ENCODE measurements at places on chromosomes 12 and 14. TPM values are rescaled to one million over a fixed set of nuclear protein-coding genes. Genes with fewer than 3 reads are reported as not detected.

KRT73 gene
- not detected for total RNA-seq

ISCA2 gene
- 23.6 TPM for total RNA-seq

DNA sequence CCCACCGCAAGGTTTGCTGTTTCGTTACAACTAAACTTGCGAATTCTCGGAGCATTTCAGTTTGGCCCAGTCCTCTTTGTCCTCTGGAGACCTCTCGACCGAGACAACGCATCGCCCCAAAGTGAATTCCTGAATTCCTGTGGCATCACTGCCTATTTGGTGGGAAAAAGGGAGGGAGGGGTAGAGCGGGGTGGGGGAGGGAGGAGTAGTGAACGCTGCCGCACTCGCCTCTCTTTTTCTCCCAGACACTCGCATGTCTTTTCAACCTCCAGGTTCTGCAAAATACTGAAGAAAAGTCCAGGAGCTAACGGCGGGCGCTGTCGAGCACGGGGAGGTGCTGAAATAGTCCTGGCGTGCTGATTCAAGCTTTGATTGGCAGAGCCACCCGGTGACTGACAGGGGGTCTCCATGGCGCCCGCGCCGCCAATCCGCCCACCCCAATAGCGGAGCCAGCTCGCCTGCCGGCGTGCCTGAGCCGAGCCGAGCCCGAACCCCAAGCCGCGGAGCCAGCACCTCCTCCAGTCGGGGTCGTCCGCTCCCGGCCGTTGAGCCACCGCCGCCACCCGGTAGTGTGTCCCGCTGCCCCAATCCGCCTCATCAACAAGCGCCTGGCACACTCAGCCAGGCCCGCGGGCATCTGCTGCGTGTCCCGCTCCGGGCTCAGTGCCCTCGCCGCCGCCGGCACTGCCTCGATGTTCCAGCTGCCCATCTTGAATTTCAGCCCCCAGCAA, at the start of gene SIX6:
Gene SIX6 (plus strand): TSS at position 440 of the 731 bp plus-strand sequence. CDS start 253 bp downstream, at position 693.
- DNase-seq: peak; percentile 69
- H3K4me3 ChIP-seq: no peak within 1 kb of the TSS
- no peak within 1 kb of the TSS for H3K27ac ChIP-seq
- H3K4me1 ChIP-seq: no peaks in the 10 kb centered on the region

XPOT gene
- 144 TPM for total RNA-seq

- H3K27me3 ChIP-seq: no peaks in the 10 kb centered on the region
- no peak for DNase-seq
- H3K36me3 ChIP-seq: no peaks in the 10 kb centered on the region
- peaks cover 2% of the 10 kb centered on the region for H3K4me1 ChIP-seq
- no peak overlapping the region for H3K4me3 ChIP-seq
- H3K27ac ChIP-seq: no peak overlapping the region
Measured at GRCh38 chr12:77357655-77358054, 292.3 kb upstream of the E2F7 start.

DNA sequence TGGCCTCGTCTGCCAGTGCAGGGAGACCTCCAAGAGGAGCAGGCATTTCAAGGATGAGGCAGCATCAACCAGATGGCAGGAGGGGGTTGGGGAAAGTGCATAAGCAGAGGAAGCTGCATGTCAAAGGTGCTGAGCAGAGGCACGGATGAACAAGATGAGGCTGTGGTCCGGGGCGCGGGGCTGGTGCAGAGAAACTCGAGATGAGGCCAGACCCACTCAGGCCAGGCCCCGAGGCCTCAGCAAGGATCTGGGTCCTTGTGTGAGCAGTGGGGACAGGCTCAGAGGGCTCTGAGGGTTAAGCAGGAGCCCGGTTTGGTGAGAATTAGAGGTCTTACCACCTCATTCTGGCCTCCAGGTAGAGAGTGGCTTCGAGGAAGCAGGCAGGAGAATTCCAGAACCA, 98.8 kb downstream of the DICER1 start:
- no peak overlapping the region for H3K27ac ChIP-seq
- no peaks in the 10 kb centered on the region for H3K27me3 ChIP-seq
- no peak overlapping the region for H3K4me3 ChIP-seq
- no peak for DNase-seq
- H3K4me1 ChIP-seq: no peaks in the 10 kb centered on the region

PLEK2 gene
- 1.3 TPM for total RNA-seq

FGF6 gene
- not detected for total RNA-seq

DNA sequence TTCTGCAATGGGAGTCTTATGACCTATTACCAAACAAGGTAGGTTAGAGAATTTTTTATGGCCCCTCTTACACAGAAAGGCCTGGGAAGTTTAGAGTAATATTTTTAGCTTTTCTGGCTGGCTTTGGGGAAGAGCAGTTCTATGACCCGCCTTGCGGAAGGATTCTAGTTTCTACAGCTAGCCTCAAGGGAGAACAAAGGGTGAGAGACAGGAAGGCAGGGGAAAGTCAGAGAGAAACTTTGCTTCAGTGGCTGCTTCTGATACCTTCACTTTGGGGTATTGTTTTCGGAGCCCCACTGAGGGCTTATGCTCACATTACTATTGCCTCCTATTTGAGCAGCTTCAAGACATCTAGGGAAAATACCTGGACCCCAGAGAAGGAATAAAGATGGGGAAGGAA, 80.7 kb upstream of the NUDT4 start:
- no peaks in the 10 kb centered on the region for H3K27me3 ChIP-seq
- no peaks in the 10 kb centered on the region for H3K4me1 ChIP-seq
- no peak for DNase-seq
- H3K27ac ChIP-seq: no peak overlapping the region
- no peaks in the 10 kb centered on the region for H3K36me3 ChIP-seq
- no peak overlapping the region for H3K4me3 ChIP-seq

KLRF2 gene
- total RNA-seq: not detected

GRCh38 chr12:92505254-92506231, 197.2 kb upstream of the PLEKHG7 start:
- no peaks in the 10 kb centered on the region for H3K36me3 ChIP-seq
- no peaks in the 10 kb centered on the region for H3K27me3 ChIP-seq
- DNase-seq: peak; percentile 3

DNA sequence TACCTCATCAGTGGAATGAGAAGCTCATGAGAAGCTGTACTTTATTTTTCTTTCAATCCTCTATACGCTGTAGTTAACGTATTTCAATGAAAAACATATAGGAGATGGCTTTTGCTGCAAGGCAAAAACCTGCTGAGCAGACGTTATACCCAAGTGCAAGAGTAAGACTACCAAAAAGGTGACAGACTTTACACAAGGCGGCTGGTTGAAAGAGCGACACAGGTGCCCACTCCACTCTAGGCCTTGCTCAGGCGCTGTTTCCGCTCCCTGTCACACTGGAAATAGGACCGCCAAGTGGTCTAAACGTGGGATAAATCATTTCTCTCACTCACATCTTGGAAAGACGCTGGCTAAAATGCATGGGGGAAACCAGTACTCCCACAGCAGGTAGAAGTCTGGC, 54.5 kb downstream of the PPP2R5C start:
- peaks cover 5% of the 10 kb centered on the region for H3K36me3 ChIP-seq
- H3K4me3 ChIP-seq: no peak overlapping the region
- H3K27me3 ChIP-seq: no peaks in the 10 kb centered on the region
- no peak overlapping the region for H3K27ac ChIP-seq
- DNase-seq: no peak
- peaks cover 8% of the 10 kb centered on the region for H3K4me1 ChIP-seq

DNA sequence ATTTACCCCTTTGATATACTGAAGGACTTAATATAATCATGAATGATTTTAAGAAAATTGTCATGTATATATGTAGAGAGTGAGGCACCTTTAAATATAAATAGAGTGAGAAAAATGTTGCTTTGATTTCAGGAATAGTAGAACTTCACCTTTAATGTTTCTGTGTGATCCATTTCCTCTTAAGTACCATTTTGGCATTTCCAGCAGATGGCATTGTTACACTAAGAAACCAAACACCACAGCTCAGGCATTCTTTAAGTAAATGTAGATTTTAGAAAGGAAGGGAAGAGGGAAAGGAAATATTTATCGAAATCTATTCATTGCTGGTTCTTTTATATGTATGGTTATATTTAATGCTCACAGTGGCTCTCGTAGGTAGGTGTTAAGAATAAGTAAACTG, 556.7 kb upstream of the FBXO33 start:
- H3K27me3 ChIP-seq: no peaks in the 10 kb centered on the region
- no peak overlapping the region for H3K4me3 ChIP-seq
- no peak overlapping the region for H3K27ac ChIP-seq
- peak; percentile 31 for DNase-seq
- H3K36me3 ChIP-seq: no peaks in the 10 kb centered on the region

Data from astrocyte (in vitro differentiated cells and primary cell).